GM03348 (cell line): ENCODE measurements at places on chromosomes 5 and 9.

GRCh38 chr9:129026442-129027223, 1.5 kb downstream of the SH3GLB2 start:
- DNase-seq = no peak

DNA sequence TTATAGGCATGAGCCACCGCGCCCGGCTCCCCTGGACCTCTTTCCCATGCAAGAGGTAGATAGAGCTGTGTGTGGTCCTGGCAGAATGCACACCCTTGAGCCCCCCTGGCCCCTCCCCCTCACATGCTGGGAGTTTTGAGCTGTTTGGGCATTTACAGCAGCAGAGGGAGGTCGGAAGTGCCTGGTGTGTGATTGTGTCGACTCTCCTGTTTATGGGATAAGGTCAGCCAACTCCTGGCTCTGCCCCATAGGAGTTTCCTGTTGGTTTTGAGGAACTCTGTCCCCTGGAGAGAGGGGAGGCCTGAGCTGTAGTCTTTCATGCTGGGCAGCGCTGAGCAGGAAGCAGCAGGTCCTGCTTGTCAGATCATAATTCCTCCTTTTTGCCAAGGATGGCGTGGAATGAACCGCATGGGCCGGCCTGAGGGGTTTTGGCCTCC, 6.0 kb downstream of the LRRC8A start:
- no peak for DNase-seq

- peak; percentile 54 for DNase-seq
Measured at GRCh38 chr9:81964218-81965171, 21.2 kb downstream of the SPATA31D3 start.

- DNase-seq = no peak
Measured at GRCh38 chr5:141729387-141730006, 47.5 kb upstream of the ARAP3 start.

DNA sequence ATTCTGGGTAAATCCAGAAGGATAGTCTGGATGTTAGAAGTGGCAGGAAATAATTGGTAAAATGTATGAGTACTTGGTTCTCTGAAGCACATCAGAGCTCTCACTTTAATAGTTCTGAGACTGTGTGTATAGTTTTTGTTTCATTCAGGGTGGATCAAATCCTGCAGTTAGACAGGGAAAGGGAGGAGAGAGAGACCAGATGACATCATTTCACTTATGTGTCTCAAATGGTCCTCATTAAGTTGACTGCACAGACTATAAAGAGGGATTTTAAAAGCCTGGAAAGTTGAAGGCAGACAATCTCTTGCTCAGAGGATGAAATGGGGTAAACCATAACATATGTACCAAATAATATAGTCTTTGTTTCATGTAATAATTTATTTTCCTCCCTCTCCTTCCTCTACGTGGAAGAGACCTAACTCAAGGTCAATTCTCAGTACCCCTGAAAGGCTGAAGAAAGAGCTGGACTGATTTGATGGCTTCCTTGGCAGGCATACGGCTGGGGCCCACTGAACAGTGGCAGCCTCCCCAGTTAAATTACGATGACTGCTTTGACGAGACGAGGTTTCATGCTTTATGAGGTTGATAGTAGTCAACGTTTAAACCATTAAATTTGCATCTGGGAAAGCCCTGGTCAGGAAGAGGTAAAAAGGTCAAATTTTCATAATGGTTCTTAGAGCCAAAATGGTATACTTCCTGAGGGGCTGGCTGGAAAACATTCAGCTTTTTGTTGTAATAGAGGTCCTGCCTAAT, 395.1 kb upstream of the RPS23 start:
- no peak for DNase-seq

GRCh38 chr9:100379862-100380261, 27.1 kb upstream of the TEX10 start:
- DNase-seq = peak; percentile 58

GRCh38 chr5:141958113-141958512, at the start of gene PCDH12:
Gene PCDH12 (minus strand): TSS chr5:141958202. CDS start chr5:141957851, 351 bp downstream.
- no peak for DNase-seq

- peak; percentile 48 for DNase-seq
Measured at GRCh38 chr5:1666812-1667588, 132.6 kb downstream of the MRPL36 start.

GRCh38 chr9:4475301-4475700, 15.0 kb upstream of the SLC1A1 start:
- DNase-seq = peak; percentile 28

DNA sequence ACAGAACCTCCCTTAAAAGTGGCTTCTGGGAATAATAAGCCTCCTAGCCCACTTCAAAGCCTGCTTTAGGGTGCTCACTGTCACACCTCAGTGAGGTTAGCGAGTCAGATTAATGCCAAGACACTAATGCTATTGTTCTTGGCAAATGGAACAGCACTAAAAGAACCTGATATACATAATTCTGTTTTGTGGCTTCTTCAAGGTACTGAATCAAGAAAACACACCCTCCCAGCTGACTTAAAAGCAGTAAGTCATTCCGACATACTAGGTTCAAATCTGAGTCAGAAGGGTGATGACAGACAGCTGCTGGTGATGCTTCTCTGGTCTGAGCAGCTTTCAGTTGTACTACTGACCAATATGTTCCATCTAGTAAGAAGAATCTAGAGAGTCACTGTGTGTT, 121.6 kb downstream of the OXCT1 start:
- no peak for DNase-seq

- DNase-seq = no peak
Measured at GRCh38 chr9:131492070-131492469, 10.6 kb upstream of the POMT1 start.

DNA sequence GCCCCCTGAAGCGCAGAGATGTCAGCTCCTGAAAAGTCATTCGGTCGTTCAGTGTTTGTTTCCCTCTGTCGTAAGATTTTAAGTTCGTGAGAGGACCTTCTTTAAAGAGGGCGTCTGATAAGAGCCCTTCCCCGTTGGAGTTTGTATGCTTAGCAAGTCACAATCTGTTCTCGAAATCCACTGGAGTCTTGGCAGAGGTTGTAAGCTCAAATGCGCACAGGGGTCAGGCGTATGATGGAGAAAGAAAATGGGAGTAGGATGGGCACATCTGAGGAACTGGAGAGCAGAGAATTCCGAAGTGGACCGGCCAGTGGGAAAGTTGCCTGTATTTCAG, 710 bp downstream of the HSD17B4 start:
- peak; percentile 39 for DNase-seq

- DNase-seq = peak; percentile 78
Measured at GRCh38 chr5:107812570-107813141, 141.9 kb upstream of the EFNA5 start.

DNA sequence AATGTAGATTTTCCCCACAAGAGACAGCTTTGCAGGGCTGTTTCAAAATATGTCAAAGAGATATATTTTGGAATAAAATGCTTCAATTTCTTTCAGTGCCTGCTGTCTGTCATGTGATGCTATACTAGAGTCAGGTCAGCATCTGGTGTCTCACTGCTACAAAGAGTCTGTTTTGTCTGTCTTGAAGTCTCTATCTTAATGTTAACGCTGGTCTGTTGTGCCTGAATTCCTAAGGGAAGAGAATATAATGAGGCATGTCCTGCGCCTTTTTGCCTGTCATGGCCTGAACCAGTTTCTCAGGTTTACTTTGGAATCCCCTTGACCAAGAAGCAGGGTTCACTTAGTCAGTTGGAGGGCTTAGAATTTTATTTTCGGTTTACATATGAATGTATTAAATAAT, 176.4 kb downstream of the PDZD2 start:
- no peak for DNase-seq

GRCh38 chr9:72394066-72394465, 29.1 kb upstream of the ZFAND5 start:
- DNase-seq = no peak

- peak; percentile 25 for DNase-seq
Measured at GRCh38 chr5:119393746-119394145, 37.9 kb downstream of the TNFAIP8 start.

GRCh38 chr5:65203746-65204145, 278.0 kb downstream of the ADAMTS6 start:
- DNase-seq = peak; percentile 56

DNA sequence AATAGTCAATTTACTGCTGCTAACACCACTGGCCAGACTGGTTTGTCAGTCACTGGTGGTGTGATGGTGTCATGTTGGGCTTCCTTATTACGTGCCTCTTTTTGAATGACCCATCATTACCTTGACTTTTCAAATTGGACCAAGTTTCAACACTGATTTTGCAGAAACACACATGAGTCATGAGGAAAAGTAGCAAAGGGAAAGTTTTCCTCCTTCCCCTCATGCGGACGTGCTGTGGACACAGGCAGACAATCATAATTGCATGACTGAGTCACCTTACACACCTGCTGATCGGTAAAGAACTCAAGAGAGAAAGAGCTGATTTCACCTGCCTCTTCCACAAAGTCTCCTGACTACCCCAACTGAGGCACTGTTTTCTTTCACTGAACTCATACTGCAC, 324.5 kb downstream of the ARRDC3 start:
- DNase-seq = no peak

DNA sequence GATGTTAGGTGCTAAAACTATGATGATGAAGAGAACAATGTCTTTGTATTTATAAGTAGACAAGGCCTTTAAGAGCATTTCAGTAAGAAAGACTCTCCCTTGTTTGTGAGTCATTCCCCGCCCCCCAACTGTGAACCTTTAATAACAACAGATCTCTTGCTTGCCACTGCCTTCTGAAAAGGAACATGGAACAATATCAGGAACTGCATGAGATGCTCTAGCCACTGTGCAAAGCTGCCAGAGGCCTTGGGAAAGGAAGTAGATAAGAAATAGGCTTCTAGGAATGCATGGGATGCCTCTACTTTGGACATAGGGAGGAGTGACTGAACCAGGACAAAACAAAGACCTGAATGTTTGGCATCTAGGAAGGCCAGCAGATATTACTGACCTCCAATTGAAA, 296.1 kb upstream of the MPDZ start:
- no peak for DNase-seq

DNA sequence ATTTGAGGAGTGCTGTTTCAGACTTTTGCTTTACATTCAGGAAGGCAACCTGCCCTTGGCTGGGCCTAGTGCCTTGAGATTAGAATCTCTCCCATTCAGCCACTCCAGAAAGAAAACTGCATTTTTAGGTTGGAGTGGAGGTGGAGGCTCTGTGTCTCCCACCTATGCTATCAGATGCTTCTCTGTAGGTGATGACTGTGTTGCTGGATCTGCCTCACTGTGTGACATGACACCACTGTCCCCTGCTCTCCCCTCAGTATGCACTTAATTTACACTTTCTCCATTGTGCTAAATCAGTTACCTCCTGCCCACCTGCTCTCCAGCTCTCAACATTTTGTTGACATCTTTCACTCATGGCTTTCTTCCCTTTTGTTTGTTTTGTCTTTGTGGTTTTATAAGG, 265.8 kb downstream of the TENT4A start:
- no peak for DNase-seq

DNA sequence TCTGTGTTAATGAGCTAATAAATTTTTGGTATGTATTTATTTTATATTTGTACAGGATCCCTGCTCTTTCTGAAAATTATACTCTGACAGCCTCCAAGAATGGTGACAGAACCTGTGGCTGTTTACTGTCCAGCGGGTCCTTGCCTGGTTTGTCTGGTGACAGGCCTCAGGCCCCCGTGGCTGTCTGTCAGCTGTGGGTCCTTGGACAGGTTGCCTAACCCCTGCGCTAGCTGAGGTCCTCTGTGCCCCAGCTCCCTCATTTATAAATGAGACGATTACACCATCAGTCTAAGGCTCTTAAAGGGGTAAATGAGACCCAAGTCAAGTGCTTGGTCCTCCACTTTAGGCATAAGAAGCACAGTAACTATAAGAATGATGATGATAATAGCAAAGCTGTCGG, 125.1 kb upstream of the COL5A1 start:
- DNase-seq = no peak

- no peak for DNase-seq
Measured at GRCh38 chr9:97985058-97985861, 2.1 kb downstream of the ANP32B start.

DNA sequence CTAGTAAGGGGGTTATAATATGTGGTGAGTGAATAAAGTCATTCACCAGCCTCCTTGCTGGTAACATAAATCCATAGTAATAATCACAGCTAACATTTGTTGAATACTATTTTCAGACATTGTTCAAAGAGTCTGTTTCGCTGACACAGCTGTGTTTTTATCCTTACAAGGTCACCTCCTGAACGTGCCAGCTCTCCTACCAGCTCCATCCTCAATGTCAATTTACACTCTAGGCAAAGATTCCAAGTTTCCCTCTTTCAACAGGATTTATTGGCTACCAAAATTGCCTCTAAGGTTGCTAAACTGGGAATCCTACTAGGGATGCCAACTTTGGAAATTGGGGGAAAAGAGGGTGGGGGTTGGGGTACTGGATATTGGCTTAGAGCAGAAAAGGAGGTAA, 30.7 kb upstream of the SMC5 start:
- DNase-seq = no peak

- no peak for DNase-seq
Measured at GRCh38 chr5:154058055-154059038, 19.6 kb downstream of the MFAP3 start.

- DNase-seq = no peak
Measured at GRCh38 chr9:129840034-129840433, 4.8 kb downstream of the USP20 start.

- no peak for DNase-seq
Measured at GRCh38 chr9:89633404-89633803, 28.6 kb downstream of the GADD45G start.

DNA sequence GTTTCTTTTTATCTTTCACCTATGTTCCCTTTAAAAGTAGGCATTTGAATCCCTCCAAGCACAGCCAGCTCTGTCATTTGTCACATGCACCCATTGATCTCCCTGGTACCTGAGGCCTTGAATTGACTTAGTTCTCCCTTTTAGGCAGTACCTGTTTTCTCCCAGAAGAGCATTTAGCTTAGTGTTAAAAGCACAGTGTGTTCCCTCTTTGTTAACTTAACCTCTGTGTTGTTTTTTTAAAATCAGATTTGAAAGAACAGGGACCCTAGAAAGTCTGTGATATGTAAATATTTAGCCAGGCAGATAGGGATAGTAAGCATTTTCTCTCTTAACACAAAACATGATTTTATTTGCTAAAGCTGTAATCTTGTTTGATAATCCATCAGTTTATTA, 113.8 kb upstream of the SPATA31D4 start:
- no peak for DNase-seq

DNA sequence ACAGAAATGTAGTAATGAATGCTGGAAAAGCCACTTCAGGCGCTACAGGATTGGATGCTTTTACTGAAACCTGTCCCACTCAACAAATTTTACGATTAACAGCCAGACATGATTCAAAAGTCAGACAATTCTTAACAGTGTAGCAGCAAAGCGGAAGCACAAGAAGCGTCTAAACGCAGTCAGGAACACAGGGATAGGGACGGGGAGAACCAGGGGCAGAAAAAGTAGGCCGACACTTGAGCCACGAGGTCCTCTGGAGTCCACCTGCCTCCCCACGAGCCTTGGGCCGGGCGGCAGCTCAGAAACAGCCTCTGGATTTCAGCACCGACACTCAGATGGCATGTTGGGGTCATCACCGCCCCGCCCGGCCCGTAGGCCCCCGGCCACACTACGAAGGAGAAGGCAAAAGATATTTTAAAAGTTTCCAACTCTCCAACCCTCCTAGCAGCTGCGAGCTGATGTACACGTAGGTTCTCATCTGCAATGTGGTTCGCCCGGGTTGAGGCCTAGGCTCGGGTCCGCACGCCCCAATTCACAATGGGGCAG, 615 bp downstream of the RACK1 start:
- no peak for DNase-seq

- peak; percentile 74 for DNase-seq
Measured at GRCh38 chr9:101601904-101602765, 7.4 kb upstream of the PPP3R2 start.

- DNase-seq = no peak
Measured at GRCh38 chr5:135593141-135593540, 14.3 kb upstream of the CXCL14 start.
